ENCODE measurements at places on chromosomes 11 and 22.

GRCh38 chr22:47056361-47056760 lies 293.9 kb downstream of the TBC1D22A start:
- DNase-seq, result no peak

DNA sequence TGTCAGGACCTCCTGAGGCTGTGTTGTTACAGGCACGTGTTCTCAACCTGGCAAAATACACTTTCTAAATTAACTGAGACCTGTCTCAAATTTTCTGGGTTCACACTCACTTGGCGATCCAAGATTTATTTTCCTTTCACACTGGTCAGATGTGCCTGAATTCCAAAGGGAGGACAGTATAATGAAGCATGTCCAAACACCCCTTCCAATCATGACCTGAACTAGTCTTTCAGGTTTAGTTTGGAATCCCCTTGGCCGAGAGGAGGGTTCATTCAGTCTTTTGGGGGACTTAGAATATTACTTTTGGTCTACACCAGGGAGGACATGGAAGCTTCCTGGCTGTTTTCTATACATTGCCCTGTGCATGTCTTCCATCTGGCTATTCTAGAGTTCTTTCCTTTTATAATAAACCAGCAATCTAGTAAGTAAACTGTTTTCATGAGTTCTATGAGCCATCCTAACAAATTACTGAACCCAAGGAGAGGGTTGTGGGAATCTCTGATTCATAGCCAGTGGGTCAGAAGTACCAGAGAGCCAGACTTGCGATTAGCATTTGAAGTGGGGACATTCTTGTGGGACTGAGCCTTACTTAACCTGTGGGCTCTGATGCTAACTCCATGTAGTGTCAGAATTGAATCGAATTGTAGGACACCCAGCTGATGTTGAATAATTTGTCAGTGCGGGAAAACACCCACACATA lies 14.8 kb upstream of the TMEM216 start:
- DNase-seq, result no peak

DNA sequence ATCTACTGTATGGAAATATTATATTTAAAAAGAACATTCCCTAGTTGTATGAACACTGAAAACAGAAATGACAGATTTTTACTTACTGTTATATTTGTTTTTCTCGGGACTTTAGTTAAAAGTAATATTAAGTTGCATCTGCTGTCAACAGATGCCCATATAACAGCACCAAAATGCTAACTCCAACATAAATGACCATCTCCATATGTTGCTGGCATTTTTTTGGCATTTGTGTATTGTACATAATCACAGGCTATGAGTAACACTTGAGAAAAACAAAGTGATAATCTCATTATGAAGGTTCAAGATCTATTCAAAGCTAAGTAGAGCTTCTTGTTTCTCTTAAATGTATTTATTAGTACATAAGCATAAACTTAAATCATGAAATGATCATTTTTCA lies 172.0 kb downstream of the CNTN5 start:
- no peak for DNase-seq

GRCh38 chr11:531919-532526 lies 3.4 kb downstream of the HRAS start:
- DNase-seq, result no peak

DNA sequence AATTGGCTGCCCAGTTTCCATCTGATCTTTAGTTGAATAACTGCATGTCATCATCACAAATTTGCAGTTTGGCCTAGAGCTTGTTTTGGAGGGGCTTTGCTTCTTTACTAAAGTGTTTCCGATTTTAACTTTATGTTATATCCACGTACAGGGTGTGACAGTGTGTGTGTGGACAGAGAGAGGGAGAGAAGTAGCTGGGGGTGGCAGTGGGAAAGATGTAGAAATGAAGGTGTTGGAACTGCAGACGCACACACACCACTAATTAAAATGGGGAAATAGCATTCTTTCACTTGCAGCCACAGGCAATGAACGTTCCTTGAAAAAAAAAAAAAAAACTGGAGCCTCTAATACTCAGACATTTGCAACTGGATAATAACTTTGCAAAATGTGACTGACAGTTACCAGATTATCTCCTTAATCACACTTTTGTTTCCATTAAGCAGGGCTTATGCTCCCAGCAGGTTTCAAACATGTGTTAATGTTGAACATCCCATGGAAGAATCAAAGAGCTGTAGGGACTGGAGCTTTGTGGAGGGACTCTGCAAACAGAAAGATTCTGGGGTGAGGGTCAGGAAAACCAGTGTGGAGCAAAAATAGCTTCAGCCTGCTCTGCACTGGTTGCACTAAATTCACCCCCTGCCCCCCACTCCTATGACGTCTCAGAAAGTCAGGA lies 238.1 kb upstream of the TENM4 start:
- DNase-seq, result no peak

DNA sequence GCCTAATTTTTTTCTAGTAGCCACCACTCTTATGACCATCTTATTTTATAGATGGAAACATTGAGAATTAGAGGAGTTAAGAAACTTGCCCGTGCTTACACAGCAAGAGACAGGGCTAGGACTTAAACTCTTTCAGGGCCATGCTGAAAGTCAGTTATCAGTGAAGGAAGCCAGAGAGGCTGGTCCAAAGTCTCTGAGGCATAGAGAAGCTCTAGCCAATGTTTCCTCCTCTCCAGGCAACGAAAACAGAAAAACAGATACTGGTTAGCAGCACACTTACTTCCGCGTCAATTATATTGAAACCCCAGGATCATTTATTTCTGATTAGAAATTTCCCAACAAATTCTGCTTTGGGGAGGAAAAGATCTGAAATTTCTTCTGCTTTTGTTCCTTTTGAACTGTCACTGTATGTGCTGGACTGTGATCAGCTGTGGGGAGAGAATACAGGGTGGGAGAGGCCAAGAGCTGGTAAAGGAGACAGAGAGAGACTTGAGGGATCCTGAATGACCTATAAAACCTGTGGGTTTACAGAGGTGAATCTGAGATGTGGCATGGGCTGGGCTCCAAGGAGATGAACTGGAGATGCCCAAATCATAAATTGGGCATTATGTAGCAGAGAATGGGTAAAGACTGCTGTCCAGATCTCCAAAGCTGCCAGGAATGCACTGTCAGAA lies 37.5 kb upstream of the CAPRIN1 start:
- DNase-seq, result no peak

- no peak for DNase-seq
Observed at GRCh38 chr11:27004103-27004502, 10.2 kb downstream of the FIBIN start.

DNA sequence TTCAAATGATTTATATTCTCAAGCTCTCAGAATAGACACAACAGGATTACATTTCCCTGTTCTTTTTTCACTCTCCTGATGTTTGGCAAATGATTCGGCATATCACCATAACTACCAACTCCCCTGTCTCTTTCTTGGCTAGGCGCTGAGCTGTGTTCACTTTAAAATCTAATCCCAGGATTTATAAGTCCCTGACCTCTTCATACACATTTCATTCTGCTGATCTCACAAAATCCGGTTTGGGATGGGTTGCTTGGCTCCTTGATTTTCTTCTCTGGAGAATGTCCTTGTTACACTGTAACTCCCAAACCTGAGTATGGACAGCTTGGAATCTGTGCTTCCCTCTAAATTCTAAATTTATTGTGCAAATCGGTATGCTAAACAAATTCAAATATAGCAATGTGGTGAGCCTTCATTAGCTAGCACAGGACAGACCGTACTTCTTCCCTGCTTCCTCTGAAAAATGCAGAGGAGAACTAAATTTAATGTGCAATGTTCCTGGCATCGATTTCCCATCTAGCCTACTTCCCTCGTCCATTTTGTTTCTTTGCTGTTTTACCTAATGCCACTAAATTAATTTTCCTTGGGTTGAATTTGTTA lies 858.5 kb upstream of the FAT3 start:
- no peak for DNase-seq

DNA sequence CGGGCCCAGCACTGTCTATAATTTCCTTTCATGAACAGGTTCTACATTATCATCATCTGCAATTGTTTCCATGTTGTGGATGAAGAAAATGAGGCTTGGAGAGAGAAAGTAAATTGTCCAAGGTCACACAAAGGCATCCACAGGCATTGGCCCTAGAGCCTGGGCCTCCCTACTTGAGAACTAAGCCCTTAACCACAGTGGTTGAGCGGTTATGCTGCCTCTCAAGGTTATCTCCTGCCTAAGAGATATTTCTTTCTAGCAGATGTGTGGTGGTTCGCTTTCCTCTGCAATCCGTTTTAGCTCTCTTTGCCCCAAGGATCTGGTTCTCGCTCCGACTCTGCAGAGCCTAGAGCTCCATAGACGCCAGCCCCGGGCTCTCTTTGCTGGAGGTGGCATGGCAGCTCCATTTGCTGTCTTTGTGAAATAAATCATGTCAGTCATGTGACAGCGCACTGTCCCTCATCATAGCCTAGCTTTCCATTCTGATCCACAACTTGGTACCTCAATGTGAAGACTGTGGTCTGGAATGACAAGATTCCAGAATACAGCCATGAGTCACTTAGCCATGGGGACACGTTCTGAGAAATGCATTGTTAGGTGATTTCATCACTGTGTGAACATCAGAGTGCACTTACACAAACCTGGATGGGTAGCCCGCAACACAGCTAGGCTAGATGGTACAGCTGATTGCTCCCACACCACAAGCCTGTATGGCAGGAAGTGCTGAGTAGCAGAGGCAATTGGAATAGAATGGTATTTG lies 27.2 kb downstream of the RPS6KA4 start:
- no peak for DNase-seq

Data from effector memory CD8-positive, alpha-beta T cell (primary cell).